ENCODE measurements at places on chromosomes 4 and X.

DNA sequence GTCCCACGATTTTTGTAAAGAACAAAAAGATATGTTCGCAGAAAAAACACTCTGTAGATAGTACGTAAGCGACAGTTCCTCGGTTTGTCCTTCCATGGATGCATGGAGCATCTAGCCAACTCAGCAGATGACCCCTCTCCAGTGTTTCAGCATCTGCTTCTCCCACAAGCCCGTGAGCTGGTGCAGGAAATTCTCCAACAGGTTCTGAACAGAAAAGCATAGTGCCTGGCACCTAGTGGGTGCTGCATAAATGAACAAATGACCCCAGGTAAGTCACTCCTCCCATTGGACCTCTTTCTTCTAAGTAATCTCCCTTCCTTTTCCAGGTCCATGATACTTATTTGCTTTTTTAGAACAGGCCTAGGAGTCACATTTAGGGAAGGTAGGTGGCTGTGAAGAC, 966 bp upstream of the KIAA0232 start:
- no peak for DNase-seq

GRCh38 chr4:110164251-110164650, 34.2 kb downstream of the ELOVL6 start:
- peak; percentile 91 for DNase-seq

- DNase-seq, result no peak
Observed at GRCh38 chr4:6175426-6175825, 24.9 kb downstream of the JAKMIP1 start.

DNA sequence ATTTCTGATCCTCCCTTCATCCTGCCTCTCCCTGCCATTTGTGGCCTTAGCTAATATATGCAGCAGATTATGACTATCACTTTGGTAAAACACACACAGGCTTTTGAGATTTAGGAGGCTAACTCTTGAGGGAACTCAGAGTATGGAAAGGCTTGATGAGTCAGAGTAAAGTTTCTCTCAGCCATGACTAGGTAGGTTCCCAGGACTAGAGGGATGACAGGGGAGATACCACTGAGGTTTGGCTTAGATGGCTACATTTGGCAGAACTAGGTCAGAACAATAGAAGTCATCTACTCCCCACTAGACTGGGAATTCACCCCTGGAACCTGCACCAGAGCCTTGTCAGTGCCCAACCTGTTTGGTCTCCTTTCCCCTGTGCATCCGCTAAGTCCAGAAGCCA, 585.7 kb downstream of the TLL1 start:
- DNase-seq, result peak; percentile 83
